ENCODE measurements at places on chromosomes 2 and 18.

GRCh38 chr2:138210487-138210886 lies 246.2 kb downstream of the HNMT start:
- no peak for DNase-seq

- DNase-seq: no peak
Measured at GRCh38 chr2:24080701-24081100, 3.9 kb downstream of the TP53I3 start.

DNA sequence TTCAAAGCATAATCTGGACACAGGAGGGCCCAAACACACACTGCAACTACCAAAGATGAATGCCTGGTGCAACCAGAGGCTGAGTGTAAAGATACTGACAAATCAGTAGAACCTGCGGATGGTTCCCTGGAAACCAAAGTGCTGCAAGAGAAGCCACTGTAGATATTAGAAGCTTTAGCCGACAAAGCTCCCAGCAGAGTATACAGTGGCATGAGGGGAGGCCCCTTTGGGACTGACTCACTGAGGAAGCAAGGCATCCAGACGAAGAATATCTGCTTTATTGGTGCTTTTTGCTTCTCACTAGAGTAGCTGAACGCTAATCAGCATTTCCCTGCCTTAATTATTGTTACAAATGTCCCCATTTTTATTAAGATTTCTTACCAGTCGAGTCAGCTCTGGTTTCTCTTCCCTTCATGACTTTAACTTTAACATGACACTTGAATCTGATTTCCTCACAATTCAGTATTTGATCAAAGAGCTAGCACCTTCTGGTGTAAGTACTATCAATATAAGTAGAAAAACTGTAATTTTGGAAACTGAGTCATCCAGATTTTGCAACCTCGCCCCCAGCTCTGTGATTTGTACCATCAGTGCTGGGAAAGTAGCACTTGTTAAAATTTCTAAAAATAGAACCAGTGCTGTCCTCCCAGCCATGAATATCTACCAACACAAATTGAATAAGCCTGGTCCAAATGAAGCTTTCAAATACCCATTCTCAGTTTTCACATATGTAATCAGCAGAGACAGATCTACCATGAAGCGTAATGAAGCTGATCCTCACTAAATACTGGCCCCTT lies 34.2 kb downstream of the FIGN start:
- DNase-seq: no peak

DNA sequence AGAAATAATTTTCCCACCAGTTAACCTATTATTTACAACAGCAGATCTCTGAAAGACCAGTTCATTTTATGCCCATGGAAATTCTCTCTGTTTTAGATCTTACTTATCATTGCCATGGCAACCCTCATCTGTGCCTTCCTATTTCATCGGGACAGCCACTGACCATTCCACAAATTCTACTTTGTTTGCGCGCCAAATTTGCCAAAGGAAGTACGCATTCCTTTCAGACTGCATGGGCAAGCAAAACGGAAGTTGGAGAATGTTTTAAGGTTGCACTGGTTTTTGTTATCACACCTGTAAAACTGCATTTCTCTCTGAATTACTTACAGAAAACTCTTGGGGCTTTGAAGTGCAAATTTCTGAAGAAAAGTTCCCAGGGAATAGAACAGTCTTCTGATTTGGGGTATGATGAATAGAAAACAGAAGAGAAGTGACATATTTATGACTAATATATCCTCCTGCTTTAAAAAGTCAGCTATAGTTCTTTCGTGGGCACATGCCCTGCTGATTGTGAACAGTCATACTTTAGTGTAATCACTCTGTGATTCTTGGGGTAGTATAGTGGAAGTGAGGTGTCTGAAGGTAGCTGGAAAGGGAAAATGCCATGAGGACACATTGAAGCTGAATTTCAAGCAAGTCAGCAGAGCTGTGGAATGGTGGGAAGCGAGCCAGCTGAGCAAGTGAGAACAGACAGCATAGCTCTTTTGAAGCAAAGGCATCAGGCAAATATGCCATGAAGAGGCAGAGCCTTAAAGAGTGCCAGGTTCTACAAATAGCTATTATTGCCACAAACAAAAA lies 20.9 kb downstream of the NETO1 start:
- DNase-seq: no peak

DNA sequence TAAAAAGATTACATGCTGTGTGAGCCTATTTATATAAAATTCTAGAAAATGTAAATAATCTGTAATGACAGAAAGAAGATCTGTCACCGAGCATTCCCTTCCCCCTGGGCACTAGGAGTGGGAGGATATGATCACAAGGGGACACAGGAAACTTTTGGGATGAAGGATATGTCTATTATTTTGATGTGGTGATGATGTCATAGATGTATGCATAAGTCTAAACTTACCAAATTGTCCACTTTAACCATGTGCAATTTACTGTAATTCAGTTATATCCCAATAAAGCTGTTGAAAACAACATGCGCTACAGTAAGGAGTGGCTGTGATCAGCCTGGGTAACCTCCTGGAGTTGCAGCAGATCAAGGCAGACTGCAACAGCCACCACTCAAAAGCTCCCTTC lies 148.9 kb downstream of the ZBTB7C start:
- no peak for DNase-seq

DNA sequence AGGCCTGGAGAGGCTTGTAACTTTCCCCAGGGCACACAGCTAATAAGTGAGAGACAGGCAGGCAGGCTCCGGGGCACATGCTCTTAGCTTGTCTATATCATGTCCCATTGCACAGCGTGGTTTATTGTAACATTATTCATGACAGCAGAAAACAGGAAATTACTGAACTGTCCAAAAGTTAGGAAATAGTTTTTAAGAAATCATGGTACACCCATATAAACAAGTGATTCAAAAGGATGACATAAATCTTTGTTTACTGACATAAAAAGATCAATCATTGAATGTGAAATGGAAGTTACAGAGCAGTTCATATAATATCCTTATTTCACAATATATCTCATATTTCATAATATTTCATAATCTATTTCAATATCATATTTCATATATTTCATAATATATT lies 34.3 kb upstream of the TXNDC2 start:
- no peak for DNase-seq

DNA sequence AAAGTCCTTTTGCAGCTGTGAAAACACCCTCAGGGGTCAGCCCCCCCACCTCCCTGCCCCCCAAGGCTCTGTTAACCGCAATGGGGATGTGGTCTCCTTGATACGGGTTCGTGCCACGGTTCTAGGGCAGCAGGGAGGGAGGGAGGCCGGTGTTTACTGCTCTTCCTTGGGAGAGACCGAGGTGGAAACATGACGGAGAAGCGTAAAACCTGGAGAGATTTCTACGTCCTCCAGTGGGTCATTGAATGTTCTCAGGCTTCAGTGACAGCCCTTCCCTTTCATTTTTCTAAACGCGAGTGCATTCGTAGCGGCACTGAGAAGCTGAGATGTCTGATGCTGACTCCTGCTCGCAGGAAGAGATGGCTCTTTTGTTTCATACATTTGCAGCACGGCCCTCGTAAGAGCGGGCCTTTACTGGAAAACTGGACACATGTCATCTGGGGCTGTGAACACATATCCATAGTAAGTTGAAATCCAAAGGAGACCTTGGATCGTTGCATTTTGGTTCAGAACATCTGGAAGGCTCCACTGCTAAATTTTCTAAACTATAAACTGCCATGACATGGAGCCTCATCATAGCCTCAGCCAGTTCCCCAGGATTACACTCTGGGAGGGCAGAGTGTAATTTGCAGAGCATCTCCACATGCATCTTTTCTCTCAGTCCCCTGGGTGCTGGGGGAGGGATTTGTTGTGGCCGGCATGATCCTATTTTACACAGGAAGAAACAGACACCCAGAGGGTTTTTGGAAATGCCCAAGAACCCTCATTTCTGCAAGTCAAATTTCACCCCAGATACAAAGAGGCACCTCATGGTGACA lies 40.6 kb upstream of the HDAC4 start:
- no peak for DNase-seq

GRCh38 chr2:106054880-106055655 lies 139.0 kb downstream of the UXS1 start:
- no peak for DNase-seq

DNA sequence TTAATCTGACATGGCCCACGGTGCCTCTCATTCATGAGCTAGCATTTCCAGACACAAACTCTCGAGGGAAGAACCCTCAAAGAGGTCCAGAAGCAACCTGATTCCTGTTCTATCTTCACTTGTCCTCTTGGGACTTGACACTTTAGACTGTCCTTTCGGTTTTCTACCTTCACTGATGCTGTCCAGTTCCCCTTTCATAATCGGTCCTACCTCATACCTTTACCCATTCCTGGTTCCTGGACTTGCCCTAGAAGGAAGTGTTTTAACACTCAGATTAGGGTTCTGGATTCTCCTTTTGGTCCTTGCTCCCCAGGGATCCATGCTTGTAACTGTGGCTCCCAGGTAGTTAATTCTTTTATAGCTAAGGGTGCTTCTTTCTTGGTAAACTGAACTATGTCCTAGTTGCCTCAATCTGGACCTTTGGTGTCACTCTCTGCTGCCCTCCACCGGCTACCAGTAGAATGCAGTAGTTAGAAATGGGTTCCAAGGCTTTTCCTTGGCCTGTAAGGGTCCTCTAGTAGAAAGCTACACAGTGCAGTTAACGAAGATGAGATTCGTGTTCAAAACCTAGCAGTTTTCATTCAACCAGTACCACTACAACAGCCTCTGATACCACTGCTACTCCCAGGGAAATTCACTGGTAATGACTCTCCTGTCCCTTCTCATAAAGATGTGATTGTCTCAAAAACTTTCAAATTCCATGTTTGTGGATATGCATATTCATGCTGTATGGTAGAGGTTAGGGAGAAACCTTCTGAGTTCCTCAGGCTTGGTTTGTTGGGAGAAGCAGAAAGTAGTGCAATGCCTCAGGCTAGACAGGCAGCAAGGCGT lies 178.1 kb upstream of the CYP26B1 start:
- DNase-seq: peak; percentile 6

DNA sequence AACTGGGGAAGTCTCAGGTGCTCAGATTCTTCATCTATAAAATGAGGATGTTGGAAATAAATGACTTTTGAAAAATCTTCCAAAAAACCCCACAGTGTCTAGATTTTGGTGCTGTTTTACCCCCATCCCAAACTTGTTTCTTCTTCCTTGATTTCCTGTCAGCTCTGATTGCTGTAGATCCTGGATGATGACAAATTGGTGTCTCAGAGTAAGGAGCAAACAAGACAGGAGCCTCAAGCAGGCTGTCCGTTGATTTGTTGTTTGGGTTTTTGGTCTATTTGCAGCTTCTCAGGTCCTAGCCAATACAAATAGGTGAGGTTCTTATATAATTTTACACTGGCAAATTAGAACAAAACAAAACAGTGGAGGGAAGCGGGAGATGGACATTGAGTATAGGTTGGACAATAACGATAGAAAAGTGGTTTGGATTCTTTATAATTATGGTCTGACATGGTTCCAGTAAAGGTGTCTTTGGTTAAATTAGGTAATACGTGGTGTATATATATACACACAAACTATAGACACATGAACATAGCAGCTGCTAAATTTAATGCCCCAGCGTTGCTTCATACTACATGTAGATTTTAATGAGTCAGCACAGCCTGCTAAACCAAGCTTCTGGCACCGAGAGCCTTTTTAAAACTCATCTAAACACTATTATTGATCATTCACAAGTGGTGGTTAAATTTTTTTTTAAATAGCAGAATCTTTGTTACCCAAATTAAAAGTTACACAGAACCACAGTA lies 142.5 kb downstream of the FMNL2 start:
- no peak for DNase-seq

GRCh38 chr2:176552501-176553135 lies 283.4 kb downstream of the MTX2 start:
- no peak for DNase-seq

DNA sequence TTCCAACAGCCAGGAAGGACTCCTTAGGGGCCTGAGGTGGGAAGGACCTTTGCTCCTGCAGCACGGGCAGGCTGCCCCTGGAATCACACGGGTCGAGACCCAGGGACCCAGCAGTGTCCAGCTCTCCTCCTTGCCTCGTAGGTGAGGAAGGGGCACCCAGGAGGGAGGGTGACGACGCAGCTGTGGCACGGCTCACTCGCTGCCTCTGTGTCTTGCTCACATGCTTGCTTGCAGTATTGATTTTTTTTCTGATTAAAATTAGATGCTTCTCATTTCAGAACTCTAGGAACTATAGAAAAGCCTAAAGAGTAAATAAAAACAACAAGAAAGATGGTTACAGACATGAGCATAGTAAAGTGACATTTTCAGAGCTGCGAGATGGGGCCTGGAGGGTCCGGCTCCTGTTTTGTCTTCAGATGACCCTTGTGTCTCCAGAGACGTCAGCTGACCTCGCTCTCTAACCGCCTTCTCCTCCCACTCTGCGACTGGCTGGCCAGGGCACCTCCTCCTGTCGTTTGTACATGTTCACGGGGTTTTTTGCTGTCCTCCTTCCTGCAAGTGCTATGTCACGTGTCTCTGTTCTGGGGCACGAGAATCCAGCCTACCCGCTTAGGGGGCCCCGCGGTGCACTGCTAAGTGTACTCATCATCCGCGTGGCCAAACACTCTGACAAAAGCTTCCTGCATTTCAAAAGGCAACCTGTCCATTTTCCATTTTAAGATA lies 65.7 kb upstream of the ZNF236 start:
- no peak for DNase-seq

DNA sequence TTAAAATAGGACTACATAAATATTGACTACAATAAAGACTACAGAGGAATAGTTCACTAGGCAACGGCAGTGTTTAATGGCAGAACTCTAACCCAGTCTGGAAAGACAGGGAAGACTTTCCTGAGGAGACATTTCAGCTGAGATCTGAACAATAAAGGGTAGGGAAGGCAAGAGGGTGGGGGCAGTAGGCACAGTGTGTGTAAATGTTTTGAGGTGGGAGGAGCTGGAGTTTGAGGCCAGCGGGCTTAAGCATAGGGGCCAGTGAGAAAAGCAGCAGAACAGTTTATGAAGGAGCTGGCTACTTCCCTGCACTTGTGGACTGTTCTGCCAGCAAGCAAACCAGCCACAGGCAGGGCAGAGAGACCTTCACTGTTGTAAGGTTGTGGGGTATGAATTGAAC lies 76.6 kb upstream of the UGP2 start:
- no peak for DNase-seq

DNA sequence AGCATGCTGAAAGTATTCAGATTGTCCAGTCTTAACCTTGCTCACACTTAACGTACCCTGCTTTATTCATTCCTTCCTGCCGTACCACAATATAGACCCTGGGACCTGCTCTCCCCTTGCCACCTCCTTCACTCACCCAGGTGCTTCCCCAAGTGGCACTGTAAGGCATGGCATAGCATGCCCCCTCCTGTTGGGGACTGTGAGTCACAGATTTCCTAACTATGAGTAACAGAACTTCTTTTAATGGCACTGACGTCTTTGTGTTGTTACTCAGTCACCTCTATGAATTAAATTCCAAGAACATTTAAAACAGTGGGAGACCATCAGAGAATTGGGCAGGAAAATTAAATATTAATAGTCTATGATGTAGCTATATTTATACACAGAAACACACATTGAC lies 117.2 kb downstream of the CTNNA2 start:
- no peak for DNase-seq
